T-cell (primary cell): ENCODE measurements at places on chromosomes 16 and 17. TPM values are rescaled to one million over a fixed set of nuclear protein-coding genes. Genes with fewer than 3 reads are reported as not detected.
A peak's percentile ranks its signal among the peaks of the same experiment; 100 is the strongest.

GRCh38 chr16:6493555-6493954 lies 839.1 kb upstream of the RBFOX1 start:
- H3K36me3 ChIP-seq: no peaks in the 10 kb centered on the region
- H3K4me1 ChIP-seq: no peaks in the 10 kb centered on the region
- H3K27me3 ChIP-seq: no peaks in the 10 kb centered on the region
- no peak overlapping the region for H3K4me3 ChIP-seq
- DNase-seq: no peak
- H3K27ac ChIP-seq: no peak overlapping the region

DNA sequence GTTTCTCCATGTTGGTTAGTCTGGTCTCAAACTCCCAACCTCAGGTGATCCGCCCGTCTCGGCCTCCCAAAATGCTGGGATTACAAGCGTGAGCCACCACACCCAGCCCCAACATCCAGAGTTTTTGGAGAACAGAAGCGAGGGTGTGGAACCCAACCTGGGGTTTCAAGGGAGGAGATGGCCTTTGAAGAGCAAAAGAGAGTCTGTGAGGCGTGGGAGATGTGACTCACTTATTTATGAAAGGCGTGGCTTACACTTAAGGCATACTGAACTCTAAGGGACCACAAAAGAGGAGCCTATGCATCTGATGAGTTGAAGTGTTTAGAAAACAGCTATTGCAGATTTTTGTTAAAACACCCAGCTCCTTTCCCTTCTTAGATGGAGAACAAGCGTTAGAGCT lies 18.9 kb downstream of the ARSG start:
- peaks cover 53% of the 10 kb centered on the region for H3K4me1 ChIP-seq
- no peak overlapping the region for H3K27ac ChIP-seq
- DNase-seq: no peak
- H3K27me3 ChIP-seq: no peaks in the 10 kb centered on the region
- no peak overlapping the region for H3K4me3 ChIP-seq

- H3K27me3 ChIP-seq: no peaks in the 10 kb centered on the region
- peak overlapping the region; percentile 44 for H3K4me3 ChIP-seq
- DNase-seq: peak; percentile 44
- peak overlapping the region; percentile 92 for H3K27ac ChIP-seq
- H3K36me3 ChIP-seq: no peaks in the 10 kb centered on the region
Observed at GRCh38 chr16:85557083-85557970, 55.8 kb upstream of the GSE1 start.

- H3K27ac ChIP-seq: no peak overlapping the region
- H3K36me3 ChIP-seq: no peaks in the 10 kb centered on the region
- no peaks in the 10 kb centered on the region for H3K4me1 ChIP-seq
- peaks cover 10% of the 10 kb centered on the region for H3K27me3 ChIP-seq
- no peak for DNase-seq
- no peak overlapping the region for H3K4me3 ChIP-seq
Observed at GRCh38 chr16:48201515-48202201, 42.4 kb upstream of the LONP2 start.

The TEX19 gene
- not detected for total RNA-seq

The KCNH4 gene
- 0.20 TPM for total RNA-seq
